ENCODE measurements at places on chromosomes 1 and 21.

DNA sequence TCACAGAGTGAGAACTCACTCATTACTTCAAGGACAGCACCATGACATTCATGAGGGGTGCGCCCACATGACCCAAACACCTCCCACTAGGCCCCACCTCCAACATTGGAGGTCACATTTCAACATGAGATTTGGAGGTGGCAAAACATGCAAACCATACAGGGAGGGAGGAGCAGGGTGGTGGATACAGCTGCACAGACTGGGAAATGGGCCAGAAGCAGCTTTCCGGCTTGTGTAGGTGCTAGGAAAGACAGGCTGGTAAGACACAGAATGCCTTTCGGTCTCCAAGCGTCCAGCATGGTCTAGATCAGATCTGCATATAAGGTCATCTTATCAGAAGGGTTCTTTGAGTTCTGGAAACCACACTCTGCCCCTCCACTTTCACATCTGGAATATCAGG, 35.1 kb upstream of the TINAGL1 start:
- DNase-seq, result no peak

DNA sequence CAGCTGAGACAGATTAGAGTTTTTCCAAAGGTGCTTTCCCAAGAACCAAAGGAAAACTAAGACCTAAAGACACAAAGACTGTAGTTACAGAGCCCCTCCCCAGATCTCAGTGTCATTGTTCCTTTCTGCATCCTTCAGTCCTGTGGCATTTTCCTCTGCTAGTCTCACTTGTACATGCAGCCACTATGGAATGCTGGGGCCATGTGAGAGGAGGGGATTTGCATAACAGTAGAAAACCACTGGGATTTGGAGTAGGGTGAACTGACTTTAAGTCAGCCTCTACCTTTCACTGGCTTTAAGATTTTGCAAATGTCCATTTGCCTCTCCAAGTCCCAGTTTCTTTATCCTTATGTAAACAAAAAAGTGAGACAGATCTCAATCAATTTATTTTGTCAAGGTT, 119.4 kb upstream of the F3 start:
- no peak for DNase-seq

- DNase-seq, result no peak
Measured at GRCh38 chr1:203402152-203402551, 51.2 kb upstream of the FMOD start.

DNA sequence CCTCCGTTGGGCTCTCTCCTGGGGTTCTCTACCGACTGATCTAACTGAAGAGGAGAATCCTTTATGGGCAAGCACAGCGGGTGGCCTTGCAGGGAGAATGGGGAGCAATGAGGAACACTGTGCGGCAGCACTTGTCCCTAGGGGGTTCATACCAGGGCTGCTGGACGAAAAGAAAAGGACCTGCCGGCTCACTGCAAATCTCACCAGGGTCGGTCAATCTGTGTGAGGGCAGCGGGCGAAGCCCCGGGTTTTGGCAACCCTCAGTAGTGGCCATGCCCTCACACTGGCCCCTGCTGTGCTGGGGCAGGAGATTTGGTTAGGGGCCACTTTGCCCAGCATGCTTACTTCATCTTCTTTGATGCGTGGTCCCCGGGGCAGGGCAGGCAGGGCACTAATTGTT, 5.9 kb downstream of the LHX9 start:
- no peak for DNase-seq

GRCh38 chr1:169161496-169162194, 55.2 kb downstream of the ATP1B1 start:
- DNase-seq, result no peak

DNA sequence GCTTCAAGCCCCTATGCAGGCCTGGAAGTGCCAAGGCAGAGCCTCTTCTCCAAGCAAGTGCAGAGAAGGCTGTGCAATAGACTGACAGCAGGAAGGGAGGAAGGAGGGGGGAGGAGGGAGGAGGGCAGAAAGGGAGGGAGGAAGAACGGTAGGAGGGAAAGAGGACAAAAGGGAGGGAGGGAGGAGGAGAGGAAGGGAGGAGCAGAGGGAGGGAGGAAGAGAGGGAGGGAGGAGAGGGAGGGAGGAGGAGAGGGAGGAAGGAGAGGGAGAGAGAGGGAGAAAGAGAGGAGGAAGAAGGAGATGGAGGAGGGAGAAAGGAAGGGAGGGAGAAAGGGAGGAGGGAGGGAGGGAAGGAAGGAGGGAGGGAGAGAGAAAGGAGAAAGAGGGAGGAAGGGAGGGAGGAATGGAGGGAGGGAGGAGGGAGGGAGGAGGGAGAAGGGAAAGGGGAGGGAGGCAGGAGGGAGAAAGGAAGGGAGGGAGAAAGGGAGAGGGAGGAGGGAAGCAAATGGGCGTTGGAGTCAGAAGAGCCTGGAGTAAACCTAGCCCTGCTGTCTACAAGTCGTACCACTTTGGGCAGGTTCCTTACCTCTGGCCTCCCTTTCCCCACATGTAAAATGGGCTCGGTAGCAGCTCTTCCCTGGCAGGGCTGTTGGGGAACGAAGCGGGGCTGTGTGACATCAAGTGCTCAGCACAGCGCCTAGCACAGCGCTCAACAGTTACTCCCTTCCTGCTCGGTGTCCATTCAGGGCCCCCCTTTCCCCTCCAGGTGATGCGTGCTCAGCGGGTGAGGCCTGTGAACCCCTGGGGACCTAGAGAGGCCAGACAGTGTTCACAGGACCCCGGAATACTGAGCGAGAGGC, 244.6 kb downstream of the NPHP4 start:
- DNase-seq, result no peak

GRCh38 chr1:44415013-44415412, 10.0 kb downstream of the RNF220 start:
- DNase-seq, result no peak

DNA sequence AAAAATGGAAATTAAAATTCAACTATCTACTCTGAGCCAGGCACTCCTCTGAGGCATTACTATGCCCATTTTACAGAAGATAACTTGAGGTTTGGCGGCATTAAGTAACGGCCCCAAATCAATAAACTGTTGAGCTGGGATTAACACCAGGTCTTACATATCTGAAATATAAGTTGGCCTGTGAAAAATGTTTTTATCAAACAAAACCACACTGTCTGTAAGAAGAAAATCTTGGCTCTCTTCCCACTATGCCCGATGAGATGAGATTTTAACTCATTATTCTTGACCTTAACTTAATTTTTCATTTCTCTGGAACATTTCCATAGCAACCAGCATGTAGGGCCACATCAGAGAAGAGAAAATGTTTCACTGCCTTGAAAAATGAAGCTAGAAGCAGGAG, 21.8 kb downstream of the RC3H1 start:
- peak; percentile 27 for DNase-seq

GRCh38 chr1:161836018-161836417, 69.9 kb downstream of the ATF6 start:
- DNase-seq, result peak; percentile 74

DNA sequence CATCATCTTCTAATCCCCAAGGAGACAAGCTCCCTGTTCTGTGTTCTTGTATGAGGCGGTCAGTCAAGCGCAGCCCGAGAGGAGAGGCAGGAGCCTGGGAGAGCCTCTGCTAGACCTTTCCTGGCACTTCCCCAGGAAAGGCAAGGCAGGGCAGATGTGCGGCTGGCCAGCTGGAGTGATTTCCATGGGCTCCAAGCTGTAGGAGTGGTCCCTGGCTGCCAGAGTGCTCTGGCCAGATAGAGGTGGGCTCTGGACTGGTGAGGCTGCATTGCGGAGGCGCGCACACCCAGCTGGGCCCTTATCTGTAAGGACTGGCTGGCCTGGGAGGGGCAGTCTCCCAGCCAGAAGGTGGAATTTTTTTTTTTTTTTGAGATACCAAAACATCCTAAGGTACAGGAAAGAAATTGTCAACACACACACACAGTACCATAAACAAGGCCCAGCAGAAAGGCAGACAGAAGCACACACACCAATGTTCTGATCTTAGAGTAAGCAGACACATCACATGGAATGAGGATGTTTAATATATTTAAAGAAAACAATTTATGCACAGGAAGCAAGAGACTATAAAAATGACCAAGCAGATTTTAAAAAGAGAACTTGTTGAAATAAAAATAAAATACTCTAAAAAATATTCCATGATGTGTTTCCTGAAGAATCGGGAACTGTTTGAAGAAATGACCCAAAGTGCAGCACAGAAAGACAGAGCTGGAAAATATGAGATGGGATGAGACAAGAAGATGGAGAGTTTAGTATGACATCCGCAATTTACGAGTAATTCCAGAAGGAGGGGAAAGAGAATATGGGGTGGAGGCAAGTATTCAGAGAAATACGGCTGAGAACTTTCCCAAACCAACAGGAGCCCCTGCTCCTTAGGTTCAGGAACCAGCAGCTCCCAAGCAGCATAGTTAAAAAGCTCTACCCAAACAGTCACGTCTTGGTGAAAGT, 13.4 kb downstream of the IBA57 start:
- peak; percentile 23 for DNase-seq

DNA sequence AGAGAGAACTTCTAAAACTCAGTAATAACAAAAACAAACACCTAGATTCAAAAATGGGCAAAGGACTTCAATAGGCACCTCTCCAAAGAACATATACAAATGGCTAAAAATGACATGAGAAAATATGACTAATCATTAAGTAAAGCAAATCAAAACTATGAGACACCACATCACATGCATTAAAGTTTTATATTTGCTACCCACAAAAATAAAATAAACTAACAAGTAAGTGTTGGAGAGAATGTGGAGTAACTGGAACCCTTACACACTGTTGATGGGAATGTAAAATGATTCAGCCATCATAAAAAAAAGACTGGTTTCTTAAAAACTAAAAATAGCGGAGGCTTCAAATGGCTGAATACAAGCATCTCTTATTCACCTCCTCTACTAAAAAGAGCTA, 262.1 kb upstream of the PKN2 start:
- no peak for DNase-seq

GRCh38 chr1:7409278-7409677, 361.8 kb upstream of the VAMP3 start:
- DNase-seq, result no peak

- no peak for DNase-seq
Measured at GRCh38 chr1:40244138-40244744, 3.5 kb upstream of the TMCO2 start.

DNA sequence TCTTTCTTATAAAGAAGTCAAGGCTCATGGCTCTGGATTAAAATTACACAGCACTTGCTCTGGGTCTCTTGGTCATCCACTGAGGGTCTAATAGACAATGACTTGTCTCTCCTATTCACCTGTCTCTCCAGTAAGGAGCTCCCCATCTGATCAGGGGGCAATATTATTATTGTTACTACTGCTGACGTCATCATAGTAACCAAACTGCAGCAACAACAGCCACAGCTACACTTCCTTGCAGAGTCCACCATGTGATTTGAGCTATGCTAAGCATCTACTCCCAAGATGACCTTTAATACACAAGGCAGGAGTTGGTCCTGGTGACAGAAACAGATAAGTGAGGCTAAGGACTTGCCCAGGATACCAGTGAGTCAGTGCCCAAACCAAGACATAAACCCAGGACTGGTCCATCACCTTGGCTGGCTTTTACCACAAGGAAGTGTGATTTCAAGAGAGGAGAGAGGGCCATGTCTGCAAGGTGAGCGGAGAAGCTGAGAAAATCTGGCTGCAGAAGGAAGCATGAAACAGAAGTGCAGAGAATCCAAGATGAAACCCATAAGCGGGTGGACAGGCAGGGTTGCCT, 602.5 kb downstream of the PTPRU start:
- no peak for DNase-seq

DNA sequence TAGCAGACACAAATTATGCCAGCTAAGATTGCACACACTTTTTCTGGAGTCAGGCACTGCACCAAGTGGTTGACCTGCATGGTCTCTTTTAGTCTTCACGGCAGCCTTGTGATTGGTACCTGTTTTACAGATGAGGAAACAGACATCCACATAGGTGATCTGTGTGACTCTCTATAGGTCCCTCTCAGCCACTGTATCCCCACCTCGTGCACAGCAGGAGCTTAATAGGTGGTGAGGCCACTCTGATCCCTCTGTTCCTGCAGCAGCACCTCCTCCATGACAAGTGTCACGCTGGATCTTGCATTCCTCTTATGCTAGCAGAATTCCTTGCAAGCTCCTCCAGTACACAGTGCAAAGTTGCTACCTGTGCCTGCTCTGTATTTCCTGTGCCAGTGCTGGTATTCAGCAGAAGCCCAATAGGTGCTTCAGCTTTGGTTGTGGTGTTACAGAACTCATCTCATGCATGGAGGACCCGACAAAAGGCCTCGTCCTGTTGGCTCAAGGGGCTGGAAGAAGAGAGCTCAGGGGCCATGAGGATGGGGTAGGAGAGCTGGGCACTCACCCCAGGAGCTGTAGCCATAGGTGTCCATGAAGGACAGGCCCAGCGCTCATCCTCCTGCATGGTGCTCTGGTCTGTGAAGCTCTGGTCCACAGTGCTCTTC, 546.7 kb downstream of the PTPRU start:
- no peak for DNase-seq

GRCh38 chr1:66351913-66352312, 182.0 kb upstream of the SGIP1 start:
- no peak for DNase-seq

DNA sequence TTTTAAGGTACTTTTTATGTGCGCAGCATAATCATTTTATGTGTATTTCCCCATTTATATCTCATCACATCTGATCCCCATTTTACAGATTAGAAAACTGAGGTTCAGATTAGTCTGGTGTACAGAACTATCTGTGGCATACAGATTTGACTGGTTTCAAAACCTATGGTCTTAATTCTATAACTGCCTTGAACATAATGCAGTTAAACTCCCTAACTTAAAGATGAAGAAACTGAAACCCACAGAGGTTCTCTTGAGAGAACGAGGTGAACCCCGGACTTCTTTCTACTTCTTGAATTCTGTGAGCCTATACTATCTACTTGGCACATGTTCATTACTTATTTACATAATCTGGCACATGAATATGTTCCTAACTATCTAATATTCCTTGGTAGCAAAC, 479.1 kb downstream of the AGBL4 start:
- DNase-seq, result no peak

DNA sequence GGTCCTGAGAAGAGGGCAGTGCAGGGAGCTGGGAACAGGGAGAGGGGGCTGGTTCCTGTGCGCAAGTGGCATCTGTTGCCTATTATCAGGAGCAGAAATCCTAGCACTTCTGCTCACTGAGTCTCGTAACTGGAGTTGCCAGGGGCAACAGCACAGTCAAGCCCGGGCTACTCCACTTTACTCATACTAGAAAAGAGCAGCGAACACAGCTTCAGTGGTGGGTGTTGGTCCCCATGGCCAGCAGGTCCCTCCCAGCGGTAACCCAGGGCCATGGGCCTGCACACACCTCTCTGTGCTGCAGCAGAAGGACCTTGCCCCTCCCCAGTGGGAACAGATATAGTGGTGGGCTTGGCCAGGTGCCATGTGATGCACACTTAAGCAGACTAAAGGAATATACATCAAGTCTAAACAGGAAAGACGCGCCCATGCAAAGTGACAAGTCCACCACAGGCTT, 8.5 kb downstream of the PYCR2 start:
- DNase-seq, result peak; percentile 27

- peak; percentile 28 for DNase-seq
Measured at GRCh38 chr1:230891413-230891812, 23.1 kb upstream of the C1orf198 start.

All from tongue (tissue), 3 donors.